ENCODE measurements at places on chromosomes 16 and 17. TPM values are rescaled to one million over a fixed set of nuclear protein-coding genes. Genes with fewer than 3 reads are reported as not detected.
A peak's percentile ranks its signal among the peaks of the same experiment; 100 is the strongest.

Gene CTRB2
- not detected for total RNA-seq

GRCh38 chr16:57519796-57520360 is 16.5 kb downstream of the CCDC102A start:
- peak; percentile 75 for DNase-seq

DNA sequence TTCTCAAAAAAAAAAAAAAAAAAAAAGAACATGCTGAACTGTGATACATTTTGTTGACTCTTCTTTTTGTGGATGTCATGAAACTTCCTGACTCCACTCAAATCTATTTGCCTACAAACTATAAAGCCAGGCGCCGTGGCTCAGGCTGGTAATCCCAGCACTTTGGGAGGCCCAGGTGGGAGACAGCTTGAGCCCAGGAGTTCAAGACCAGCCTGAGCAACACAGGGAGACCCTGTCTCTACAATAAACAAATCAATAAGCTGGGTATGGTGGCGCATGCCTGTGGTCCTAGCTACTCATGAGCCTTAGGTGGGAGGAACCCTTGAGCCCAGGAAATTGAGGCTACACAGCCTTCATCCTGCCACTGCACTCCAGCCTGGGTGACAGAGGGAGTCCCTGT is 1.5 kb upstream of the NT5C start:
- no peak for DNase-seq

GRCh38 chr16:86508947-86509758 is 1.2 kb upstream of the FOXF1 start:
- DNase-seq, result no peak

GRCh38 chr16:35480361-35480760 is 2020.9 kb downstream of the TP53TG3F start:
- no peak for DNase-seq

DNA sequence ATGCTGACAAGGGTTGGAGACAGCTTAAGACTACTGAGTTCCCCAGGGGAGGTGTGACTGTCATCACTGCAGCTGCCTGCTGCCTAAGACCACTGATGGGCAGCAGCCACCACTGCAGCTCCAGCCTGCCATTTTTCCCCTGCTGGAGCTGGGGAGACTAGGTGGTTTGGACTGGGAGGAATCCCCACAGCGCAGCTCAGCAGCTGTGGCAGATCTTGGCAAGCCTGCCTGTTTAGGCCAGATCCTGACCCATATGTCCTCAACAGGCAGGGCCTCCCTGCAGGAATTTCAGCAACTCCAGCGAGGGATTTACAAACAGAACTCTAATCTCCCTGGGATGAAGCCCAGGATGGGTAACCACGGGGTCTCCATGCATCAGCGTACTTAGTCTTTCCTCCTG is 356.4 kb upstream of the TOM1L1 start:
- DNase-seq, result no peak

DNA sequence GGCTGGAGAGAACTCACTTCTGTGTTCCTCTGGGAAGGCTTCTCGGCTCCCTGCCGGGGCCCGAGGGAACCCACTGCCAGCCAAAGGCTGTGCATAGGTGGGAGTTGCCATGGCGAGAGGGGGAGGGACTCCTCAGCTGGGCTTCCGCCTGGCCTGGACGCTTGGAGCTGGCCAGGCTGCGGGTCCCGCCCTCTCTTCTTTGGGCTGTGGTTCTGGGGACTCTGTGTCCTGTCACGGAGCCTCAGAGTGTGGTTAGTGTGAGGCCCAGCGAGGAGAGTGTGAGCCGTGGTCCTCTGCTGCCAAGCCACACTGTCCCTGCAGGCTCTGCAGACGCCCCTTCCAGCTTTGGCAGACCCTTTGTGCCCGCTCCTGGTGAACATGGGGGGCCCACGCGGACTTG is 123.1 kb downstream of the OR1D5 start:
- DNase-seq, result no peak

DNA sequence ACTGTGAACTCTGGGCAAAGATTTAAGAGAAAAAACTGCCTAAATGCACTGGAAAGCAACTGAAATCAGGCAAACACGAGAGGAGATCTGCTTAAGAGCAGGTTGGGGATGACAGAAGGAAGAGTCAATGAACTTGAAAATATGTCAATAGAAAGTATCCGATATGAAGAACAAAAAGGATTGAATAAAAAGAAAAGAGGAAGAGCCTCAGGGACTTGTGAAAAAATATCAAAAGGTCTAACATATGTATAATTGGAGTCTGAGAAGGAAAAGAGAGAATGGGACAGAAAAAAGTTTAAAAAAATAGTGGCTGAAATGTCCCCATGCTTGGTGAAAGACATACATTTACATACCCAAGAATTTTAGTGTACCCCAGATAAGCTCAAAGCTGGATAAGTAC is 195.5 kb downstream of the COPRS start:
- DNase-seq, result no peak
